ENCODE measurements at places on chromosomes 12 and 14. TPM values are rescaled to one million over a fixed set of nuclear protein-coding genes. Genes with fewer than 3 reads are reported as not detected.

GRCh38 chr12:116853507-116853906, 27.7 kb downstream of the HRK start:
- no peak overlapping the region for H3K27ac ChIP-seq
- H3K4me3 ChIP-seq = no peak overlapping the region
- H3K36me3 ChIP-seq = no peaks in the 10 kb centered on the region
- no peak for DNase-seq

- no peak overlapping the region for H3K27ac ChIP-seq
- H3K4me3 ChIP-seq = no peak overlapping the region
- no peak for DNase-seq
- no peaks in the 10 kb centered on the region for H3K36me3 ChIP-seq
- peaks cover 3% of the 10 kb centered on the region for H3K4me1 ChIP-seq
- H3K27me3 ChIP-seq = no peaks in the 10 kb centered on the region
These were observed 330.8 kb downstream of the ADAMTS20 start for GRCh38 chr12:43221216-43221615.

DNA sequence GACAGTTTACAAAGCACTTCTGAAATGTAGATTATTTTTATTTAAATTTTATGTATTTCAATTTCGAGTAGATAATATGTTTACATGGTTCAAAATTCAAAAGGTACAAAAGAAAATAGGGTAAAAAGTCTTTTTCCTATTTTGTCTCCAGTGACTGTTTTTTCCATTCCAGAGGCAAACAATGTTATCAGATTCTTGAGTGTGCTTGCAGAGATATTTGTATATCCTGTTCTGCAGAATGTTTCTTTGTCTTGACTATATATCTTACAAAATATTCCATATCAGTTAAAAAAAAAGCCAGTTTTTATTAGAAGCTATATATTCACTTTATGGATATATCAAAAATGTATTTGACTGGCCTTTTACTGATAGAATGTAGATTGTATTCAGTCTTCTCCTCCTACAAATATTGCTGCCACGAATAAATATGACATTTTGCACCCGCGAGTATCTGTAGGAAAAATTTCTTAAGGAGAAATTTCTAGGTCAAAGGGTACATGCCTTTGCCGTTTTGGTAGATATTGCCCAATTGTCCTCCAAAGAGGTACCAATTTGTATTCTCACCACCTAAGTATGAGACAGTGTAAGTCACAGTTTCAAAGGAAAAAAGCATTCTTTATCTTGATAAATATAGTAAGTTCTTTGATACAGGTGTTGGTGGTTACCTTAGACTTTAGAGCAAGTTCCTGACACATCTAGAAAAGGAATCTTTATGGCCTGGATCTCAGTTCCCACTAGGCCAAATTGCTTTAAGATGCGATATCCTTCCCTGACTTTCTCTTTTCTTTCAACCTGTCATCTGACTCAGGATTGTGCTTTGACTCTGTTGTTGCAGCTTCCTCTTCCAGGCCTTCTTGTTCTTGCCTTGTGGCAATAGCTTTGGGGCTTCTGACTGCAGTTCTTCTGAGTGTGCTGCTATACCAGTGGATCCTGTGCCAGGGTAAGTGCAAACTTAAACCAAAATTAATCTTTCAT, 2.3 kb downstream of the KLRG1 start:
- no peak overlapping the region for H3K4me3 ChIP-seq
- no peak overlapping the region for H3K27ac ChIP-seq
- no peaks in the 10 kb centered on the region for H3K36me3 ChIP-seq
- DNase-seq = no peak
- no peaks in the 10 kb centered on the region for H3K4me1 ChIP-seq

GRCh38 chr12:26101763-26102162, 23.1 kb downstream of the BHLHE41 start:
- H3K27me3 ChIP-seq = peaks cover 24% of the 10 kb centered on the region
- DNase-seq = no peak
- no peak overlapping the region for H3K27ac ChIP-seq
- H3K36me3 ChIP-seq = no peaks in the 10 kb centered on the region
- no peaks in the 10 kb centered on the region for H3K4me1 ChIP-seq

DNA sequence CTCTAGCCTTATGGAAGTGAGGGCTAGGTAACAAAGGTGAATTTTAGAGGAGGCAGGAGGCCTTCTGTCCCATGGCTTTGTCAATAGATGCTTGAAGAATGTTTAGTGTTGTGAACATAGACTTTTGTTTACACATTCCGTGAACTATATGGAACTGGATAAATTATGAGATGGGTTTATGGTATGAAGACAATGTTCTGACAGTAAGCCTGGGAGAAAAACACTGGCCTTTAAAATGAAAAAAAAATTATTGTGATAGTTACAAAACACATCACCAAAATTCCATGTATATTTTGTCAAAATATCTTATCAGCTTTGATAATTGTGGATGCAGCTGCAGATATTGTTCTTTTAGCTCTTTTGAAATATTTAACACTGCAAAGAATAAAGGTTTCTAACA, 251.5 kb upstream of the DCN start:
- DNase-seq = no peak
- no peak overlapping the region for H3K27ac ChIP-seq
- H3K4me3 ChIP-seq = no peak overlapping the region
- no peaks in the 10 kb centered on the region for H3K27me3 ChIP-seq
- H3K4me1 ChIP-seq = peaks cover 24% of the 10 kb centered on the region

DNA sequence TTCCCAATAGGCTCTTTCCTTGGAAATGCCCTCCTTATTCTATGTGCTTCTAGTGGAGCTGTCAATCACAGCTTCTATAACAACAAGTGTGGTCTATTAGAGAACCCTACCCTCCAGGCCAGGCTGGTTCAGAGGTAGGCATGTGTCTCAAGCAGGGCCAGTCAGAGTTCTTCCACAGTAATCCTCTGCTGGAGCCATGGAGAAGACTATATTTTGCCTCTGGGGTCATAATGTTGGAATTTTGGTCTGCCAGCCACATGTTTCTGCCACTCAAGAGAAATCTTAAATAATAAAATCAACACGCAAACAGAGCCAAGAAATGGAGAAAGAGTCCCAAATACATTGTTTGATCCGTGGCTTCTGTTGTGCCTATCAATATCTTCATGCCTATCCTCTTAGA, 23.8 kb upstream of the FICD start:
- H3K4me3 ChIP-seq = no peak overlapping the region
- no peaks in the 10 kb centered on the region for H3K36me3 ChIP-seq
- no peaks in the 10 kb centered on the region for H3K27me3 ChIP-seq
- H3K27ac ChIP-seq = no peak overlapping the region

- H3K27ac ChIP-seq = no peak overlapping the region
- H3K4me1 ChIP-seq = no peaks in the 10 kb centered on the region
- H3K27me3 ChIP-seq = no peaks in the 10 kb centered on the region
- no peak overlapping the region for H3K4me3 ChIP-seq
- DNase-seq = peak; percentile 92
These were observed 36.0 kb upstream of the SNX6 start for GRCh38 chr14:34665785-34666435.

ARMH4 gene
- 64.6 TPM for total RNA-seq

CCDC197 gene
- not detected for total RNA-seq

ADCY4 gene
- total RNA-seq = 0.35 TPM
